ENCODE measurements at places on chromosomes 12 and 14.

DNA sequence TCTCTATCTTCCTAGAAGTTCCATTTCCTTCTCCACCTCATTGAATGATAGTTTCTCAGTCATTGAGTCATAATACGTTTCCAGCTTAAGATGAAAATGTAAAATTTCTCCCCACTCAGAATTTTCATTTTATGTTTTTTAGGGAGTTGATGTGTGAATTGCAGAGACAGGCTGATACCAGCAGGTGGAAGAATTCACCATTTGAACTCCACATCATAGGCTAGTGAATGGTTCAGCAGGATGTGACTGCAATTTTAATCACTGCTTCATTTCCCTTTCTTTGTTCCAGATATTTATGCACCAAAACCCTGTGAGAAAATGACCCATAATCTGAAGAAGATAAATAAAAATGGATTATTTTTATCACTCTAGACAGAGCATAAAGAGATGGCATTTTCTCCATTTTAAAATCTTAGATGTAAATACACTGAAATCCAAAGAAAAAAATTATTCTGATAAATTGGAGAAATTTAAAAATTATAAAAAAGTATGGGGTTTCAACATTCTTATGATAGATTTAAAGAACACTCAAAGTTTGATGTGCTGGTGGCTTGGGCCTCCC, 10.6 kb upstream of the PYGL start:
- DNase-seq, result no peak

DNA sequence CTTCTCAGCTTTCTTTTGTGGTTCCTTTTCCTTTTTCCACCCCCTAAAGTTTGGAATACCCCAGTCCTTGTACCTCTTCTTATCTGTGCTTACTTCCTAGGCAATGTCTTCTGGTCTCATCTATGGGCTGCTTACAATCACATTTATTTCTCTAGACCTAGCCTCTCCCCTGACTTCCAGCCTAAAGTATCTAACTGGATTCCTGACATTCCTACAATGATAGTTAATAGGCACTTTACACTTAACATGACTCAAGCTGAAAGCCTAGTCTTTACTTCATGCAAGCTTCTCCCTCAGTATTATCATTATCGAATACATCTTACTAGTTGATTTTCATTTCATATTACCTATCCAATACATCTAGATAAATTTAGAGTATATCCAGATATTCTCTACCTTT, 21.2 kb downstream of the CLECL1 start:
- no peak for DNase-seq

DNA sequence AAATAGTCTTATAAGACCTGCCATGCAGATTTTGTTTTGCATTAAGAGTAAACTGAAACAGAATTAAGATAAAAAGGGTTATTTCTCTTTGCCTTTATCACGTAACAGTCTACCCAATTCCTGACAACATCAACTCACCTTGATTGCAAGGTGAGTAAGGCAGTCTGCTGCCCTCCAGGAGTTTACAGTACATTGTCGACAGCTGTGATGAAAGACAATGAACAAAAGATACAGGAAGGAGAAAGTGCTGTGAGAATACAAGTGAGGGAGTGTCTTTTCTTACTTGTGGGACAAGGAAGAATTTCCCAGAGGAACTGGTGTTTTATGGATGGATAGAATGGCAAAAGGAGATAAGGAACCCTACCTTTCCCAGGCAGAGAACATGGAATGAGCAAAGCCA, 101.0 kb downstream of the RTN1 start:
- no peak for DNase-seq

DNA sequence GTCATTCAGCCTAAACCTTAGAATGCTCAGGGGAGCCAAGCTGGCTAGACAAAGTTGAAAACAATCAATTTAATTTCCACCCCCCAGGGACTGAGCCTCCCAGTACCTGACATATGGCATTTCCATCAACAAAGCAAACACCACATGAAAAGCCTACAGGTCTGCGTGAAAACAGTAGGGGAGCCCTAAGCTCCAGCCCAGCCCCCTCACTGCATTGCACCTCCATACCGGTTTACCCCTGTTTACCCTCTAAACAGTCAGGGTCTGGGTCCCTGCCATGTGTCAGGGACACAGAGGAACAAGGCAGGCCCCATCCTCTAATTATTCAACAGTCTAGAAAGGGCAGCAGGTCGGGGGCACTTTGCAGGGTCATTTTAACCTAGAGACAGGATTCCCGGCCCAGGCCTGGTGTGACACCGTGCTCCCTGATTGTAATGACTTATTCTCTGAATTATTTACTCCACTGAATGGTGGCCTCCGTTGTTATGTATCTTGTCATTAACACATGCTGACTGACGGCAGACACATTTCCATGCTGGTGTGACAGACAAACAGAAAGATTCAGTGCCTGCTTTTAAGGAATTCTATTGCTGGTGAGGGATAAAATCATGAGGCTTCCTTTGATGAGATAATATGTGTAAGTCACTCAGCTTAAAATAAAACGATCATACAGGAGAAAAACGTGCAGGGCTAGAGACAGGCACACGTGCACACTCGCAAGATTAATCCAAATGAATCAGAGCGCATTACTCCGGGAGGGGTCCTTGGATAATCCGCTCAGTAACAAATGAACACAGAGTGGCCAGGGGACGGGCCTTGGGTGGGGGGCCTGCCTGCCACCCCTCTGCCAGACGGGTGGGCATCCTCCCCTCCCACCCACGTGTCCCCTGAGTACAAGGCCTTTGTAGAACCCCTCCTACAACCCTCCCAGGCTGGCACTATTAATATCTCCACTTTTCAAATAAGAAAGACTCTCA, 23.2 kb downstream of the CCDC88C start:
- no peak for DNase-seq

GRCh38 chr14:54342806-54343205, 54.0 kb upstream of the CDKN3 start:
- DNase-seq, result no peak

- DNase-seq, result no peak
These were observed 16.1 kb upstream of the GNG2 start for GRCh38 chr14:51844081-51844881.

- DNase-seq, result peak; percentile 86
These were observed 5.1 kb downstream of the CISTR start for GRCh38 chr12:53746592-53747092.

DNA sequence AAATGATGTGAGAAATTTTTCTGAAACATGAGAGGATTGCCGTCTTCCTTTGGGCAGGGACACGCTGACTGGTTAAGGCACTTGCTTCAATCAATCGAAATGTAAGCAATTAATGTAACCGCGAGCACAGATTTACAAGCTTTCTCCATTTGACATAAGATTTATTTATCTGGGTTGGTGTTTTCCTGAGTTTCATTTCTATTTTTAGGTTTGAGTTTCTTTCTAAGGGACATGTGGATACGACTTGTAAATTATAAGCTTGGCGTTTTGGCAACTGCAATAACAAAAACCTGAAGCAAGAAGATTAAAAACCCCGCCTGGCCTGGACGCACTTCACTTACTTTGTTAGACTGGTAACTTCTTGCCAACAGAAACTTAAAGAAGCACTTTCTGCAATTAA, 20.3 kb upstream of the SINHCAF start:
- no peak for DNase-seq

- DNase-seq, result no peak
These were observed 40.3 kb downstream of the LEMD3 start for GRCh38 chr12:65209655-65210043.

GRCh38 chr12:39852346-39852745, 232.7 kb upstream of the ABCD2 start:
- no peak for DNase-seq

DNA sequence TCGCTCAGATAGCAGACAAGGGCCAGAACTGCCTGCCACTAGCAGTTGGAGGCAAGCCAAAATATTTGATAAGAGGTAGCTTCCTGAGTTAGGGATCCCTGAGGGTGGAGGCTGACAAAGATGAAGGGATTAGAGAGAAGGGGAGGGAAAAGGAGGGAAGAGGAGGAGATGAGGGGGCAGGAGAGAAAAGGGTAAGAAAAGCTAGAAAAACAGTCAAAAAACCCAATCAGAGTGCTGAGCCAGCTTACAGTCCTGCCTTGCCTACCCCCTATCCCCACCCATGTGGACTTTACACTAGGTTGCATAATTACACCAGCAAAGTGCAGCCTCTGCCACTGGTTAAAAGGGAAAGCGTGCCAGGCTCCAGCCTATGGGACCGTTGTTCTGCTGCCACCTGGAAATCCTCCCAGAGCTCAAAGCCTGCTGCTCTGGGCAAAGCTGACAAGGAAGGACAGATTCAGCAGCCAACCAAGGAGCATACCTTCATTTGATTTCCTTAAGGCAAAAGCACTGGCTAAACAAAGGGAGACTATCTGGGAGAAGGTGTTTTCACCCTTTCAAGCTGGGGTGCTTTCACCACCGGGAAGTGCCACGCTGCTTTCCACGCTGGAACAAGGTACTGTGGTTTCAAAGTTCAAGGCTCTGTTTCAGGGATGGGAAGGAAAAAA, 3.8 kb upstream of the NUMB start:
- no peak for DNase-seq

DNA sequence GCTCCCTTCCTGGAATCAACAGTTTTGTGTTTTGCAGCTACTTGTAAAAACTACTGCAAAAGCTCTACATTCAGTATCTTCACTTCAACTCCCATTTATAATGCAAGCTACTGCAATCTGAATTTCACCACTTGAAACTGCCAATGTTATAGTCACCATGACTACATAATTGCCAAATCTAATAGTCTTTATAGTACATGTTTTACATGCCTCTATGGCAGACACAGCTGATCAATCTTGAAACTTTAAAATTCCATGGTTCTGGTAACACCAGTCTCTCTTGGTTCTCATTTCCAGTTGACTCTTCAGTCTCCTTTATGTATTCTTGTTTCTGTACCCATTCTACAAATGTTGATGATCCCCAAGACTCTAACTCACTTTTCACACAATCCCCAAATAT, 185.9 kb downstream of the MED13L start:
- DNase-seq, result no peak

- no peak for DNase-seq
These were observed 26.2 kb downstream of the SUSD6 start for GRCh38 chr14:69637503-69638031.

DNA sequence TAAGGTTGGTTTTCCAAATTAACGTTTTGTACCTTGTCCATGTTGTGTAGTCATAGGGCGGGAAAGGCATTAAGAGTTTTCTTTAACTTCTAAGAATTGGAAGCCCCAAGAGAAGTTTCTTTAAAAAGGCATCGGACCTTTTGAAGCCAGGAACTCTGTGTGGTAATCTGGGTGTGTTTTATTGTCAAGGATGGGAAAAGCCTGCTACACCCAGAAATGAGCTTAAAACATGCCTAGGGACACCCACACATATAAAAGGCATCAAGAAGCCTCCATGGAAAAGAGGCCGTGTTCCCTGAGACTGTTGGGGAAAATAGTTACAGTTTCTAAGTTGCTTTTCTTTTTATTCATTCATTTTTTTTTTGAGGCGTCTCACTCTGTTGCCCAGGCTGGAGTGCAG, 81.0 kb upstream of the PTHLH start:
- no peak for DNase-seq

DNA sequence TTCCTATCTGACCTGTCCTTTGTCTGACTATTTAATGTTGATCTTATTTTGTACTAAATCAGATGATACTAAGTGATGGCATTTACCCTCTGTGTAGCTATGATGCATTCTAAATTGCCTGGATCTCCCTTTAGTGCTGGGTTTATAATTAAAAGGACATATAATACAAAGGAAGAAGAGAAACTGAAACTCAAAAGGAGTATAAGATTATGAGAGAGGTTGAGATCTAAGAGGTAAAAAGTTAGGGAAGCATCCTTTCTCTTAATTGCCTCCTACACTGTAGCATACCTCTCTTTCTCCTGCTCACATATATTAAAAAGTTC, 86.9 kb upstream of the MON2 start:
- no peak for DNase-seq

GRCh38 chr14:85159726-85160125, 370.2 kb upstream of the FLRT2 start:
- DNase-seq, result no peak

- no peak for DNase-seq
These were observed 58.6 kb downstream of the SERPINA3 start for GRCh38 chr14:94670692-94671285.

DNA sequence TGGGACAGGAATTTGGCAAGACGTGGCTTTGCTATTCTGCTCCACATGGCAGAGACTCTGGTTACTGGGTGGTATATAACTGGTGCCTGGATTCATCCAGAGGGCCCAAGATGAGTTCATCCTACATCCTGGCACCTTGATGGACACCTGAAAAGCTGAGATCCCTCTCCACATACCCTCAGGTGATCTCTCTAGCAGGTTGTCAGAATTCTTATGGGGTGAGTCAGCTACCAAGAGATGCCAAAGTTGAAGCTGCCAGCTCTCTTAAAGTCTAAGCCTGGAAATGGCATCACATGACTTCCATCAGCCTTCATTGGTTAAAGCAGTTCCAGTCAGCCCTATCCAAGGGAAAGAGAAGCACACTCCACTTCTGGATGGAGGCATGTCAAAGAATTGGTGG, 300.7 kb upstream of the SEL1L start:
- no peak for DNase-seq

DNA sequence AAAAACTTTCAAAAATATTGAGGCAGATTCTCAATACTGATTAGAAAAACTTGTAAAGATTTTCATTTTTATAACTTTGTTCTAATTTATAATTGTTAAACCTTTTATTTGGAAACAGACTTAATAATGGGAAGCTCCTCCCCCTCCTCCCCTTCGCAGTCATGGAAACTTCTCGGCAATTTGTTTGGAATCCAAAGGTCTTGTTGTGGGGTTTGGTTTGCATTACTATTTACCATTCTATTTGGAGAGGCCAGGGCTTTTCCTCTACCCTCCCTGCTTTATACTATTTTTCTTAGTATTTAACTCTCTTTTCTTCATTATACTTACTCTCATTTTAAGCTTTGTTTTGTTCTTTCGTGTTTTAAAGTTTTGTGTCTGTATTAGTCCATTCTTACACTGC, 6.0 kb downstream of the SLC39A9 start:
- no peak for DNase-seq

DNA sequence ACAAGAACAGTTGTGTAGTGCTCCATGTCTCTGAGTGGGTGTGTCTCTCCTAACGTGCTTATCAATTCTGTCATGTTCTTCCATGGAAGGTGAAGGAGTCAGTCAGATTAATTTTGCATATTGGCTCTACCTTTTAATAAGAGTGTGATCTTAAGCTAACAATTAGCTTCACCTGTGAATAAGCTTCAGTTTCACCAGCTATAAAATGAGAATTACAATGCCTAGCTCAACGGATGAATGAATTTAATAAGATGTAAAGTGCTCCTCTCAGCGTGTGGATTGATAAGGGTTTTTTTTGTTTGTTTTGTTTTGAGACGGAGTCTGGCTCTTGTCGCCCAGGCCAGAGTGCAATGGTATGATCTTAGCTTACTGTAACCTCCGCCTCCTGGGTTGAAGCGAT, 32.7 kb downstream of the CCDC175 start:
- DNase-seq, result no peak

Data from activated gamma-delta T cell treated with Interleukin-2 at 50 U/mL for 16 hours (primary cell).